ENCODE measurements at places on chromosomes 1 and 21.

- no peak for DNase-seq
Observed at GRCh38 chr1:106791041-106791440, 265.4 kb upstream of the PRMT6 start.

- no peak for DNase-seq
Observed at GRCh38 chr21:34612056-34612455, 2.9 kb downstream of the RCAN1 start.

DNA sequence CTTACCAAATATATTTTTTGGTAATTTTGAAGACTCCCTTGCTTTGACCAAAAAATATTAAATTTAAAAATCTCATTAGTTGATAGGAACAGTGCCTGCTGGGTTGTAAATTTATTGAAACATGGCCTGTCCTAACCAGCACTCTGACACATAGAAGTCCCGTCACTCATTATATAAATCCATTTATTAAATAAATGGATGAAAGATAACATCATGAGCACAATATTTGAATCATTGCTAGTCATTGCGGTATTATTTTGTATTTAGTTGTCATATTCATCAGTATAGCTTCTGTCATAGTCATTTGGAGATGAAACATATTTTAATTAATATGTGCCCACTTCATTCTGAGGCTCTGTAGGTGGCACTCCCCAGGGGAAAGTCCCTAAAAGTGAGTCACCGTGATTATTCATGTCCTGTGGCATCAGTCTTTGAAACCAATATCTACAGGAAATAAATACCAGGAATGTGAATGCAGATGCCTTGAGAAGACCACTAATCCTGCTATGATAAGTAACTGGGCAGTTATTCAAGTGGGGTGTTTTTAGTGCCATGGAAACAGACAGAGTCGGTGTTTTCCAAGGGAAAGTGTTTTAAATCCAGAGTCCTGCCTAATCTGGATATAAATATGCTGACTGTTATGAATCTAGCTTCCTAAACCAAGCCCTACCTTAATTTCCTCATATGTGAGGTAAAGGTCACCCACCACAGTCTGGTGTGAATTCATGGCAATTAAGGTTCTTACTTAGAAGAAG lies 302.0 kb downstream of the DUSP10 start:
- no peak for DNase-seq

- peak; percentile 26 for DNase-seq
Observed at GRCh38 chr1:161098210-161099068, at the start of gene KLHDC9. Gene KLHDC9 (plus strand): TSS chr1:161098361. CDS start chr1:161098536, 175 bp downstream.

GRCh38 chr1:234093741-234094140 lies 189.3 kb downstream of the SLC35F3 start:
- DNase-seq: no peak

DNA sequence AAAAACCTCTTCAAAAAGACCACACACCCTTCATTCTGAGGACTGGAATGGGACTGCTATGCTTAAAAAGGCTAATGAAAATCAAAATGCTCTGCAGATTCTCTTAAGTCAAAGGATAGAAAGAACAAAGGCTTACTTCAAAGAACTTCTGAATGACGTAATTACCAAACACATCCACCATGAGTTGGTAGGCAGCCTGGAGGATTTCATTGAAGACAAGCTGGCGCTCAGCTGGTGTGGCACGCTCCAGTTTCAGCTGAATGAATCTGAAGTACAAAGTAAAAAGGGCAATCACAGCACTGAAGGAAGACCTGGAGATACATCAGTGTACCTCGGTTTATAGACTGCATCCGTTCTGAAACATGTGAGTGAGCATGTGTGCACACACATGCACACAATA lies 43.5 kb upstream of the SDC3 start:
- no peak for DNase-seq

Measured in stimulated activated CD8-positive, alpha-beta memory T cell treated with anti-CD3 and anti-CD28 coated beads, Interleukin-15, amount 100 ng/mL, for 1 hour (primary cell).